ENCODE measurements at places on chromosomes 4 and X.

- DNase-seq: peak; percentile 19
Observed at GRCh38 chr4:3199653-3200422, 49.1 kb upstream of the MSANTD1 start.

DNA sequence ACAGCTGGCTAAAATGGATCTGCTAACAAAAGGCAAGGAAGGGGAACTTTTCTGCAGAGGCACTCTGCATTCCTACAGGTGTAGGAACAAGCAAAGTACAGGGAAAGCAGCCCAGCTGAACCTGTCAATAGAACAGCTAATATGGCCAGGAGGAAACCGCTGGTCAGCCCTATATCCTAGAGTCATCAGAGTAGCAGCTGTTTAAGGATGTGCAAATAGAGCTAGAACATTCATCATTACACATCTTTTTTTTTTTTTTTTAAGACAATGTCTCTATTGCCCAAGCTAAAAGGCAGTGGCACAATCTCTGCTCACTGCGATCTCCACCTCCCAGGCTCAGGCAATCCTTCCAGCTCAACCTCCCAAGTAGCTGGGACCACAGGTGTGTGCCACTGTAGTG lies 163.0 kb downstream of the BTC start:
- no peak for DNase-seq

GRCh38 chr4:102390438-102390837 lies 45.2 kb upstream of the SLC39A8 start:
- no peak for DNase-seq

- DNase-seq: no peak
Observed at GRCh38 chr4:150067859-150068258, 10.4 kb upstream of the DCLK2 start.

DNA sequence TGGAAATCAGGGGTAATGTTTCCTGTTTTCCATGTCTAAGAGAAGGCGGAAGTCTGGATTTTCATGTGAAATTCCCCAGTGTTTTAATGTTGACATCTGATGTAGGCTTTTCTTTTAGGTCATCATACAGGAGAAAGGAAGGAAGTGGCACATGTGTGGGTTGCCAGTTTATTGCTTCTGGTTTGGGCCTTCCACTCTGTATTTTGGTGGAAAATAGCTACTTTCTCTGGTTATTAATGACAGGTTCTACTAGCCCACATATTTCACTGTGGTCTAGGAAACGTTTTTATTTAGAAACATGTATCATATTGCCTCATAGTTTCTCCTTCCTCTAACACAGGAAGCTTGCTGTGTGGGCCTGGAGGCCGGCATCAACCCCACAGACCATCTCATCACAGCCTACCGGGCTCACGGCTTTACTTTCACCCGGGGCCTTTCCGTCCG lies 7.2 kb downstream of the PDHA1 start:
- DNase-seq: no peak

GRCh38 chrX:130095249-130096030 lies 14.9 kb downstream of the ELF4 start:
- no peak for DNase-seq

DNA sequence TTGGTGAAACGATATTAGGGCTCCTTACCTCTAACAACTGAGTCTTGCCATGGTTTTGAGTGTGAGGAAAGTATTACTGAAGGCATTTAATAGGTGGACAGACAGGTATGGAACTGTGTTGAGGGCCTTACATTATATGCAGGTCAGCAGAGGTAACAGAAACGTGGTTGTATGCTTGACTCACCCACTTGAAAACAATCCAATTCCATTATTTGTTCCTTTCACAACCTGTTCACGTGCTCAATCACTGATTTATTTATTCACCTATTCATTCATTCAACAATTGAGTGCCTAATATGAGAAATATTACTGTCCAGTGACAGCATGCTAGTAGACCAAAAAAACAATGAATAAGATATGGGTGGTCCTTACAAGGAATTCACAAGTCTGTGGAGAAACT lies 33.3 kb upstream of the PPARGC1A start:
- no peak for DNase-seq

DNA sequence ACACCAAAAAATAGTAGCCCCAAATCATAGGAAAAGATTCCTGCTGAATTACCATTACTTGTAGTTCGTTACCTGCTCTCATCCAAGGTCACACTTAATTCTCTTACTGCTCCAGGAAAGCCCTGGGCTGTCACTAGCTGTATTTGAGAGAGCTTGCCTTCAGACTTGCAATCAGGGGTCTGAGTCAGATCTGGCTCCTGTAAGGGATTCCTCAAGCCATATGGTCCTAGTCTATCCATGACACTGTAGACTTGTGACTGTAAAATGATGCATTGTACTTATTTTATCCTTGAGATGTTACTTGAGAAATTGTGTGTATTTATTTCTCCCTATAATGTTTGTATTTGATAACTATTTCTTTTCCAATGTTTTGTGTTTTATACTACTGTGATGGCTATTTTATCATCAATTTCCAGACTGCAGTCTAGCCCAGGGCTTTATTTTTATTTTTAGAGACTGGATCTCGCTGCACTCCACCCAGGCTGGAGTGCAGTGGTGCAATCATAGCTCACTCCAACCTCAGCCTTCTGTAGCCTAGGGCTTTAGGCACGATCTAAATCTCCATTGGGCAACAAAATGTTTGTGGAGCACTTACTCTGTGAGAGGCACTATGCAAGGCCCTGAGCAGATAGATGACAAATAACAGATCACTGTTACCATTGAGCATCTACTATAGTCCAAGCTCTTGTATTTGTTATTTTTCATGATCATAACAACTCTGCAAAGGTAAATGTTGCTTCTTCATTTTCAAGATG lies 24.2 kb downstream of the ERVMER34-1 start:
- DNase-seq: no peak

- DNase-seq: no peak
Observed at GRCh38 chr4:122679946-122680345, 52.6 kb upstream of the BBS12 start.

DNA sequence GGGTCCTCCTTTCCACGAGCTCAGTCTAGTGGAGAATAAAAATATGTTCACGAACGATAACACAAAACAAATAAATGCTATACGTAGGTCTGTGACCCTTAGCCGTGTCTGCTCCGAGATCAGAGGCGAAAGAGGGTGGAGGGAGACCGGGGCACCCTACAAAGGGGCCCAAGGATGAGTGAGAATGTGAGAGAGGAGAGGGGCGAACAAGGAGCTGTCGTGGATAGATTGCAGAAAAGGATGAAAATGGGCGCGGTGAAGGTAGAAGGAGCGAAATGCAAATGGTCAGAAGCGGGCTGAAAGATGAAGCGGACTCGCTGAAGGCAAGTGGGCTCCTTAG lies 6.2 kb upstream of the ZBTB33 start:
- no peak for DNase-seq

GRCh38 chr4:61950625-61951024 lies 750.5 kb downstream of the ADGRL3 start:
- no peak for DNase-seq

DNA sequence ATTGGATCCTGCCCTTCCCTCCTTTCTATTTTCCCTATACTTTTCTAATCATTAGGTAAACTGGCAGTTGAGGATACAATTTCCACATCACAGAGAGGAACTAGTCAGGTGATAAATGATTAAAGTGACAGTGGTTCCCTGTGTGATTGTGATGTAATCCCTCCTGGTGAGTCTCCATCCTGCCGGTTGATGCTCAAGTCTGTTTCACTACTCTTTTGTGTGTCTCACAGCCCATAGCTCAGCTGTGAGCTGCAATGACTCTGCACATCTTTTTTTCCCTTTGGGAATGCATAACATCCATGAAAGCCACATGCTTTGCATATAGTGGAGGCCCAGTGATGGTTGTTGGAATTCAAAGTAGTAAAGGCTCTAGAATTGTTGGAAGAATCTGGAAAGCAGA lies 60.4 kb downstream of the CCNI start:
- DNase-seq: peak; percentile 84

GRCh38 chrX:151641564-151641963 lies 53.7 kb upstream of the PRRG3 start:
- no peak for DNase-seq

- DNase-seq: no peak
Observed at GRCh38 chr4:65242156-65242846, 428.0 kb downstream of the EPHA5 start.

- DNase-seq: no peak
Observed at GRCh38 chr4:111231281-111231680, 608.4 kb upstream of the PITX2 start.

- DNase-seq: no peak
Observed at GRCh38 chr4:33493231-33493630, 2751.1 kb downstream of the ARAP2 start.

DNA sequence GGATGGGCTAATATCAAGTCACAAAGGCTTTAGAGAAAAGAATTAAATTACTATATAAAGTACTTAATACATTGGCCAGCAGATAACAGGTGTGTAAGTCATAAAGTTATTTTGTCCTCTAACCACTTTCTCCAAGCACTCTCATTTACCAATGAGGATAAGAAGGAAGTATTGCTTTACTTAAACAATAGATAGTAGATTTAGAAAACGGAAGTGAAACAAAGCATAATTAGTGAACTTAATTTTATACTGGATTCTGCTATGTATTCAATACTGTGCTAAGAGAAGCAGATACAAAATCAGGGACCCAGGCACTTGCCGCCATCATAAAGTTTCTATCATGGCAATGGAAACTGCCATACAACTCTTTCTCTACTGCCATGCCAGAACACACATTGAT lies 24.0 kb downstream of the AFM start:
- DNase-seq: no peak

Measured in EH (cell line).